ENCODE measurements at places on chromosomes 16 and 17.

GRCh38 chr16:86631444-86631843 is 53.1 kb downstream of the FOXL1 start:
- no peak for DNase-seq

GRCh38 chr17:31915456-31916100 is 14.1 kb upstream of the UTP6 start:
- no peak for DNase-seq

DNA sequence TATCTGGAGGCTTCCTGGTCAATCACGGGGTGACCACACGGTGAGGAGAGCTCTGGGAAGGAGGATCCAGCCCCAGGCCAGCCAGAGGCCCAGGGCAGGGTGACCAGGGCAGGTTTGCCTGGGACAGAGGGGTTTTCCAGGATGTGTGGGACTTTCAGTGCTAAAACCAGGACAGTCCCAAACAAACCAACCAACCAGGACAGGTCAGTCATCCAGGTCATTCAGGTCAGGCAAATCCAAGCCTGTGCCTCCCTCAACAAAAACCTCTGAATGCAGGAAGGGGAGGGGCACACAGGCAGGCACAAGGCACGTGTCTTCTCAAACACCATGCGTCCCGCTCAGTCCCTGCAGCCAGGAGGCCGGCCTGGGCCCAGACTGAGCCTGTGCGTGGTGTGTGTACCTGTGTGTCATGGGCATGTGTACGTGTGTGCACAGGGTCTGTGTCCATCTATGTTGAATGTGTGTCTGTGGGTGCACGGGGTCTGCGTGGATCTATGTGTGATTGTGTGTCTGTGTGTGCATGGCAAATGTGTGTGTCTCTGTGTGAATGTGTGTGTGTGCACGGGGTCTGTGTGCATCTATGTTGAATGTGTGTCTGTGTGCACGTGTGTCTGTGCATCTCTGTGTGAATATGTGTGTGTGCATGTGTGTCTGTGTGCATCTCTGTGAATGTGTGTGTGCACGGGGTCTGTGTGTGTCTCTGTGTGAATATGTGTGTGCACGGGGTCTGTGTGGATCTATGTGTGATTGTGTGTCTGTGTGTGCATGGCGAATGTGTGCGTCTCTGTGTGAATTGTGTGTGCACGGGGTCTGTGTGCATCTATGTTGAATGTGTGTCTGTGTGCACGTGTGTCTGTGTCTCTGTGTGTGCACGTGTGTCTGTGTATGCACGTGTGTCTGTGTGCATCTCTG is 78.9 kb downstream of the RTN4RL1 start:
- DNase-seq: no peak

GRCh38 chr17:8835106-8835505 is 32.4 kb downstream of the PIK3R6 start:
- no peak for DNase-seq

- peak; percentile 31 for DNase-seq
Measured at GRCh38 chr16:66842765-66843164, 1.4 kb upstream of the CA7 start.

DNA sequence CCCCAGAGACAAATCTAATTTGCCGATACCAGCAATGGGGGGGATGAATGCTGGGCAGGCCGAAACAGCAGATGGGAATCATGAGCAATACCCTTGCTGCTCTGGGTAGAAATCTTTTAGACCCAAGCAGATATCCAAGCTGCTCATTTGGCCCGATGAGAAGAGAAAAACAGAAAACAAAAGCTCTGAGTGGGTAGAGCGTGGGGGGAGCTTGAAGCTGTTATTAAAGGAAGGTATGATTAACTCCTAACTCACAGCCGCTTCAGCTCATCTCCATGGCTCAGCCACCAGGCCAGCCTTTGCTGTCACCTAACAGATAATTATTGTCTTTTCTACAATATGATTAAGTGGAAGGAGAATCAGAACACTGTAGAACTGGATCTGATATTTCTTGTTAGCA is 58.3 kb downstream of the VPS35L start:
- no peak for DNase-seq

DNA sequence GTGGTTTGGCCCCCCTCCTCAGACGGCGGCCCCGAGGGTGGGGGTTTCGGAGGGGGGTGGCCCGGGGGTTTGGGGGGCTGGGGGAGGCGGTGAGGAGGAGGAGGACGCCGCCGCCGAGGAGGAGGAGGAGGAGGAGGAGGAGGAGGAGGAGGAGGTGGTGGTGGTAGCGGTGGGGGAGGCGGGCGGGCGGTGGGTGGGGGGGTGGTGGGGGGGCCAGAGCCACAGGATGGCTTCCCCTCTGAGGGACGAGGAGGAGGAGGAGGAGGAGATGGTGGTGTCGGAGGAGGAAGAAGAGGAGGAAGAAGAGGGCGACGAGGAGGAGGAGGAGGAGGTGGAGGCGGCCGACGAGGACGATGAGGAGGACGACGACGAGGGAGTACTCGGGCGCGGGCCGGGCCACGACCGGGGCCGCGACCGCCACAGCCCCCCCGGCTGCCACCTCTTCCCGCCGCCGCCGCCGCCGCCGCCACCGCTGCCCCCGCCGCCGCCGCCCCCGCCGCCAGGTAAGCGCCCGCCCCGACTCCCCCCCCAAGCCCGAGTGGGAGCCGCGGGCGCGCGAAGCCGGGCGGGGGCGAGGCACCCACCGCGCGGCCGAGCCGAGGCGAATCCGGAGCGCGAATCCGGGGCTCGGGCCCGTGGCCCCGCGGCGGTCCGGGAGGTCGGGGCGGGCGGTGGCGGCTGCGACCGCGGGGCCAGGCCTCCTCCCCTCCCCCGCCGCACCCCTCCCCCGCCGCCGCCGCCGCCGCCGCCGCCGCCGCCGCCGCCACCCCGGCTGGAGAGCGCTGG is 3.8 kb upstream of the CHD3 start:
- no peak for DNase-seq

- no peak for DNase-seq
Measured at GRCh38 chr16:83925957-83926725, 26.9 kb upstream of the OSGIN1 start.

DNA sequence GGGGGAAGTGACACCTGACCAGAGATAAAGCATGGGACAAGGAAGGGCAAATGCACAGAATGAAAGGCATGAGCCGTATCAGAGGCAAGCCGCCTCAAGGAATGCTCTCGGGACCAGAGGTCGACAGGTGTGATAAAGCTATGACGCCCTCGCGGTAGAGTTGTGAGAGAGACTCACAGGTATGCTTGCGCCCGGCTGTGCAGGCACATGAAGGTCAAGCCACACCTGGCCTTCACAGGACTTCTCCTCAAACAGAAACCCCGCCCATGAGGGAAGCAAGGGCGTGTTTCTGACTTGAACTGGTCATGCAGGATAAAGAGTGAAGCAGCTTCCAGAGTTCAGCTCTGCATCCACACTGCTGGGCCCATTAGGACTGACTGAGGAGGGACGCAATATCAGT is 7.8 kb downstream of the NCBP3 start:
- no peak for DNase-seq

DNA sequence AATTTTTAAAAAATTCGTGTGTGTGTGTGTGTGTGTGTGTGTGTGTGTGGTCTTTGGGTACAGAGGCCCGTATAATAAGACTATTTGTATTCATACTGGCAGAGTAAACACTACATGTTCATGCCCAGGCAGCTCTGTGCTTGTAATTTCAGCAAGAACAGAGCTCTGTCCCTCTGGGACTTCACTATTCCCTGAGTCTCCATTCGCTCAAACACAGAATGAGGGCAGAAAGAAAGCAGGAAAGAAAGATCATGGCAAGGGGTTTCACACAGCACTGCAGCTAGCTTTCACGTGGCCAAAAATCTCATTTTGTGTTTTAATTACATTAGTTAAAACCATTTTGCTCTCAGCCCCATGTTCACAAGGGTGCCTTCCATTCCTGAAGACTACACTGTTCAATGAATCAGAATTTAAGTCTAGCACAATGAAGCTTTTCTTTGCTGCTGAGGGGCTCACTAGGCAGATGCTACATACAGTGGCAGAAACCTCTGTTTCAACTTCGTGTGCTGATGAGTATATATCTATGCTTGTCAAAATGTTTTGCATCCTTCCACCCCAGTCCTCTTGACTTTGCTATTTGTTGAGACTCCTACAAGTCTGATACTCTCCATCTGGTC is 198.4 kb upstream of the C17orf78 start:
- no peak for DNase-seq

GRCh38 chr17:27624539-27624938 is 6.4 kb upstream of the LGALS9 start:
- no peak for DNase-seq

DNA sequence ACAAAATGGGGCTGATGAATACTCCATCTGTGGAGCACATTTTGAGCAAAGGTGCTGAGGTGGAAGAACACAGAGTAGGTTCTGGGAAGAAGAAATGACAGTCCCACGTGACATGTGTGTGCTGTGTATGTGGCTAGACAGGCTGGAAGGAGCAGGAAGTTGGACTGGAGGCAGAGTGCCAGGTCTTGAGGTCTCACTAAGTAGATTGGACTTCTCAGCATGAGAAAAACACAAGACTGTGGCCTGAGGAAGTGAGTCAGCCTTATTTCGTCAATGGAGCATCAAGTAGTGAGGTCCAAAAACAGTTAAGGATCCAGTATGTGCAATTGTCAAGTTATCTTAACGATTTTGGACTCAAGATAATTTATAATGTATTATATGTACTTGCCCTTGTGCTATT is 736.5 kb downstream of the KCNJ2 start:
- peak; percentile 92 for DNase-seq

GRCh38 chr16:27799896-27800295 is 250.0 kb downstream of the KATNIP start:
- DNase-seq: no peak

DNA sequence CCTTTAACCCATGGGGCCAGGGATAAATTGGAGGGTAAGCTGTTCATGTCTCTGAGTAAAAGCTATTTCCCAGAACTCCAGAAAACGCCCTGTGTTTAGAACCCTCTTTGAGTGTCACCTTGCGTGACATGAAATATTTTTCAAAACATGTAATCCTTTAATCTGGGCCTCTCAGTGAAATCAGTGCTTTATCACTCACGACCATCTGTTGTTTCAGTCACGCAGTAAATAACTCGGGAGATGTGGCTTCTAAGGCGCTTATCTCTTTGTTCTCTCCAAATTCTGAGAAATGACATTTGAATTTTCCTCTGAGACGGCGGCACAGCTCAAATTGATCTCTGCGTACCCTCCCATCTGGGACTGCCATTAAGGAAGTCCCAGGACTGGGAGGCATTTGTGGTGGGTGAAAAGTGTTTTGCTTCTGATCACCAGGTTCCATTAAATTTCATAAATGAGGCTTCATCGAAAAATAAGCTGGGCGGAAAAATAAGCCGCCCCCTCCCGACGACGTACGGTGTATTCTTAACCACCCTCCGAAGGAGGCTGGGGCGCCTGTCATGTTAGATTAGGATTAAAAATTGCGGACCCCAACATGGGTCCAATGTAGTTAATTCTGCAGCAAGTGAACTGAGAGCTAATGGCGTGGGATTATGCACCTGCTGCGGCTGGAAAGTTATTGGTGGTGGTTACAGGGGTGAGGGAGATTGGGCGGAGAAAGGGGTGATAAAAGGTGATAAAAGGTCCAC is 12.7 kb downstream of the WFDC1 start:
- DNase-seq: no peak

- DNase-seq: no peak
Measured at GRCh38 chr17:45895969-45896785, 1.8 kb downstream of the MAPT start.

DNA sequence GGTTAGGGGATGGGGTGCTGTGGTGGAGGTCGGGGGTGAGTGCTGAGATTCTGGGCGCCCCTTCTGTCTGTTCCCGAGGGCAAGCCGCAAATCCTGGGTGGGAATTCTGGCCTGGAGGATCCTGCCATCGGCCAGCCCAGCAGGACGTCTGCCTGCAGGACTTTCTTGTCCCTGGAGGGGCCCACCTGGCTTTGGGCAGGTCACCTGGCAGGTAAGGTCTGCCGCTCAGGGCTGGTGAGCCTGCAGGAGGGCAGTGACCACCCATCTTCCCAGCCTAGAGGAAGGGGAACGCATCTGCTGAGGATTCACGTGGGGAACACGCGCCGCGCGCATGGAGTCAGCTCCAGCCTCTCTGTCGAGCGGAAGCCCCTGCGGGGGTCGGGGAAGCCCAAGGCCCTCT is 5.4 kb downstream of the RNF222 start:
- no peak for DNase-seq

DNA sequence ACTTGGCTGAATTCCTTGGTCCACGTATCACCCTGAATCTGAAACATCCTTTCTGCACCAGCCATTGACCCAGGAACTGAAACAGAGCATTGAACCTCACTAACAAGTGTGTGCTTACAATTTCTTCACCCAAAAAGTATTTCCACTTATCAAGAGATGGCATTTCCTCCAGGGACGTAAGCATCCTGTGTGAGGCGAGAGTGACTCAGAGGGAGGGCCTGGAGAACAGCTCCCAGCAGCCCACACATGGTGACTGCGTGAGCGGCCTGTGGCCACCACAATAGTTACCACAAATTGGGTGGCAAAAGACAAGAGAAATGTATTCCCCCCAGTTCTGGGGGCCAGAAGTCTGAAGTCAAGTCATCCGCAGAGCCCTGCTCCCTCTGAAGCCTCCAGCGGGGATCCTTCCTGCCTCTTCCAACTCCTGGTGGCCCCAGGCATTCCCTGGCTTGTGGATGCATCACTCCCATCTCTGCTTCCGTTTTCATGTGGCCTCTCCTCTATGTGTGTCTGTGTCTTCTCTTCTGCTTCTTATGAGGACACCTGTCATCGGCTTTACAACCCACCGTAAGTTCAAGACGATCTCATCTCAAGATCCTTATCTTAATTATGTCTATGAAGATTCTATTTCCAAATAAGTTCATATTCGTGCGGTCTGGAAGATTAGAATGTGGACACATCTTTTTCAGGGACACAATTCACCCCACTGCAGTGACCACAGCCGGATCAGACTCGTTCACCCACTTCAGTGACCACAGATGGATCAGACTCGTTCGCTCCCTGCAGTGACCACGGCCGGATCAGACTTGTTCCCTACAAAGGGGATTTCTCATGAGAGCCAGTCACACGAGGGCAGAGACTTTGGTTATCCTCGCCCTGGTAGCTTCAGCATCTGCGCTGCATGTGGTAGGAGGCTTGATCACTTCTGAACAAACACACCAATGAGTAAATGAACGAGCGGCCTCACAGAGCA is 122.6 kb upstream of the FOXF1 start:
- peak; percentile 3 for DNase-seq

- no peak for DNase-seq
Measured at GRCh38 chr16:19094542-19095365, 19.0 kb upstream of the ITPRIPL2 start.

DNA sequence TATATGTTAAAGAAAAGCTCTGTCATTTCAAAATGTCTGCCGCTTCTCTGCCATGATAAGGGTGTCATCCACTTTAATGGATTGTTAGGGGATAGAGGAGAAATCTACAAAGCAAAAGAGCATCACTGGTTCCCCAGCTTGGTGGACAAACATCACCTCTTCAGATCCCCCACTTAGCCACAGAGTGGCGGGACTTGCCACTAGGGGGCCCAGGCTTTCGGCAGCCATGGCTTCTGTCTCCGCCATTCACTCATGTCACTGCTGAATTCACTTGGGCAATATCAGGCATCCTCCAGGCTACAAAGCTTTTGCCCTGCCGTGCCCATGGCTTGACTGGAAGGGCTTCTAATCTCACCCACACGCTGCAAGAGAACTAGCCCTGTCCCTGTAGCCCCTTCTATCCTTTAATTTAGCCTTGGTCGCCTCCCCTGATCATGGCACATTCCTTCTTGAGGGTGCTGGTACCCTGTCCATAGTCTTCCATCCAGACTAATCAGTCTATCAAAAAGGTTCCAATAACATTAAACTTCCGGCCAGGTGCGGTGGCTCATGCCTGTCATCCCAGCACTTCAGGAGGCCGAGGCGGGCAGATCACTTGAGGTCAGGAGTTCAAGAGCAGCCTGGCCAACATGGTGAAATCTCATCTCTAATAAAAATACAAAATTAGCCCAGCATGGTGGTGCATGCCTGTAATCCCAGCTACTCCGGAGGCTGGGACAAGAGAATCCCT is 34.7 kb downstream of the SBK1 start:
- no peak for DNase-seq

Data from smooth muscle cell of the brain vasculature (primary cell).